ENCODE measurements at places on chromosomes 6 and 20.

GRCh38 chr20:46720776-46721425 lies 11.5 kb downstream of the SLC2A10 start:
- DNase-seq, result no peak

DNA sequence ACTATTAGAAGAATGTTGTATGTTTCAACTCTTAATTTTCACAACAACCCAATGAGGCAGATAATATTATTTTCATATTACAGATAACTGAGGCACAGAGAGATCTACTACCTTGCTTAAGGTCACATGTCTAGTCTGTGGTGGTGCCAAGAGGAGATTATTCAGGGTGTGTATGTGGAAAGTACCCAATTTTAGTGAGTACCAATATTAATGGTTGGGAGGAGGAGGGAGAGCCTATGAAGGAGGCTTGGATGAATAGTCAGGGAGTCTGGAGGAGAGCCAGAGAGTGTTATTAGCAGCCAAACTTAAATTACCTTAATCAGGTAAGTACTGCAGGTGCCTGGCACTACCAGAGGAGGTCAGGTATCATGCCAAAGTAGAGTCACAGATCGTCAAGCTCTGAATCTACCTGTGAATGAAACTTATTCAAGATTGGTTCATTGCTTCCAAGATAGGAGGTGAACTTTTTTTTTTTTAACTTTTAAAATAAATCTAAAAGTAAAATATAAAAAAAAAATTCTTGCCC lies 10.9 kb upstream of the CALHM6 start:
- DNase-seq, result no peak

DNA sequence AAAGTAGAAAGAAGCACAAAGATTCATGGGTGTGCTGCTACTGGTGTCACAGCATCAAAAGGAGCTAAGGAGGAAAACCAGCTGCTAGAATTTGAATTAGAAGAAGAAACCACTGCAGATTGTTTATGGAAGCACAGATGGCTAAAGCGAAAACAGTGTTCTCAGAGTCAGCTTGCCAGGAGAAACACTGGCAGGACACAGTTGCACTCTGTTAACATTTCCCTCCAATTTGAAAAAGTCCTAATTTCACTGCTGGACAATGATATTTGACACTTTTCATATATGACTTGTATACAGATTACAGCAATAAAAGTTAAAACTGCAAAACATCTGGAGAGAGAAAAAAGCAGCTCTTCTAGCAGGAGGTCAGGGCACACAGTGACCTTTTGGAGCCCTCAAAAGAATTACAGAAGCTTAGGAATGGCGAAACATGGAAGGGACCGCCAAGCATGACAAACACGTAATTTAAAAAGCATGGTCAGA lies 314.5 kb downstream of the COL12A1 start:
- DNase-seq, result no peak

- DNase-seq, result no peak
Measured at GRCh38 chr6:81564470-81565068, 187.9 kb downstream of the TENT5A start.

DNA sequence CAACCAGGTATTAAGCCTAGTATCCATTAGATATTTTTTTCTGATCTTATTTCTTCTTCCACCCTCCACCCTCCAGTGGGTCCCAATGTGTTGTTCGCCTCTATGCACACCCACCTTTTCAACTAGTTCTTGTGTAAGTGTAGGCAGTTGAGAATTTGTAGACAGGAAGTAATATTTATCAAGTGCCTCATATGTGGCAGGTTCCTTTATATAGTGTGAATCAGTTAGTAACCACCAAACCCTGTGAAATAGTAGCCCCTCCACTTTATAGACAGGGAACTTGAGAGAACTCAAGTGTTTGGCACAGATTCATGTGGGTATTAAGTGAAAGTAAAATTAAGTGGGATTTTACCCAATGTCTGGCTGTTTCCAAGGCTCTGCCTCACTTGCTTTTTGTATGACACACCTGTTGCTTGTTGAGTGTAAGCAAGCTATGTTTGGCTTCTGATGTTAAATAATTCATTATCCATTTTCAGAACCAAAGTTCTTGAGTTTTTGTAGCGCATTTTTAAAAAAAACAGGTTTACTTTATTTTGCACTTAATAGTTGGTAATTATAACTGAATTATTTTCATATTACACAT lies 24.8 kb downstream of the AFDN start:
- no peak for DNase-seq

GRCh38 chr20:11305406-11305805 lies 612.3 kb upstream of the BTBD3 start:
- no peak for DNase-seq

DNA sequence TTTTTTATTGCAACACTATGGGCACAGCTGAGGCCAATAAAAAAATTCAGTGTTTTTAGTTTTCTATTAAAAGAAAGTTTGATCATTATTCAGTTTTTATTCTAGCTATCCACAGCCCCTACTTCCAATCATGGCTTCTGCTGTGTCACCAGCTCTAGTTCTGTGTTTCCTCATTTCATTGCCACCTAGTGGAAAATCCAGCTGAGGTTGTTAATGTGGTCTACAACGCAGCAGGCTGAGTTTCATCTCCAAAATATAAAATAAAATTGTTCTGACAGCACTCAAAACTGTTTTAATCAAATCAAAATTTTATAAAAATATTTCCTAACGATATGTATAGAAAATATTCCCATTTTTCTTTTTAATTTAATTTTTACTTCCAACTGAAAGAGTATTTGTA lies 13.6 kb downstream of the COL9A1 start:
- DNase-seq, result no peak

DNA sequence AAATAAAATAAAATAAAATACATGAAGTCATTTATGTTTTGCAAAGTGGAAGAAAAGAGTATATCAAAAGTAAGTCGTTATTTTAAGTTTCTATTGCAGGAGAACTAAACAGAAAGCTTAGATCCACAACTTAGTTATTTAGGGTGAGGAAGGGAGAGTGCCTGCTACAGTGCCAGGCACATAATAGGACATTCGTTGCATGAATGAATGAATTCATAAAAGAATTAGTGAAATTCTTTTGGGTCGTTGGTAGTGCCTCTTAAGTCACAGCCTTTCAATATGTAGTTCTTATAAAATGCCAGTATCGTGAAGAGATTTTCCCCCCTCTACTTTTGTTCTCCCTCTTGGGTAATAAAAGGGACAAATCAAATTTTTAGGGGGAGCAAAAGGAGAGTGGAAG lies 29.1 kb downstream of the SF3B5 start:
- DNase-seq, result no peak

- no peak for DNase-seq
Measured at GRCh38 chr6:9437836-9438235, 977.0 kb downstream of the TFAP2A start.

DNA sequence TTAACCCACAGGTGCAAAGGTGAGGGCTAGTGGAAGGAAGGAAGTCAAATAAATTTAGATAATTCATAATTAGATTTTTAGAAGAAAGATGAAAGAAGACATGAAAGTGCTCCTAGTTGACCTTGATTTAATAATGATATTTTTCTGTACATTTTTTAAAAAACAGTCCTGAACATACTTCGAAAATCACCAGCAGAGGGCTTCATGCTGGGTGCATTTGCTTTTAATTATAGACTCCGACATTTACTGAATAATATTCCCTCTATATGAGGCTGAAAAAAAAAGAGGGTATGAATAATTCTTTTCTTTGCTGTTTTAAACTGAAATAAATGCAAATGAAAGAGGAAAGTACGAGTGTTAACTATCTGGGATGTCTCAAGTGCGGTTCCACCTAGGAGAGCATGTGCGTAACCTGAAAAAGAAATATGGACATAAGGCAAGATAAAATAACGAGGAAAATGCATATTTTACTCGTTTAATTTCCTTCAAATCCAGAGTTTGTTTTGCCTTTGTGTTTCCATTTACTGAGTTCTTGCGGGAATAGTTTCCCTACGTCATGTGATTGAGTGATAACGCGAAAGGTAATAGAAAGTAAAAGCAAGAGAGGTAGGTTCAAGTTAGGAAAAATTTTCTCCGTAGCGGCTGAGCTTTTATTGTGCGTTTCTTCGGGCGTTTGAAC lies 3.1 kb upstream of the TFAP2B start:
- no peak for DNase-seq

DNA sequence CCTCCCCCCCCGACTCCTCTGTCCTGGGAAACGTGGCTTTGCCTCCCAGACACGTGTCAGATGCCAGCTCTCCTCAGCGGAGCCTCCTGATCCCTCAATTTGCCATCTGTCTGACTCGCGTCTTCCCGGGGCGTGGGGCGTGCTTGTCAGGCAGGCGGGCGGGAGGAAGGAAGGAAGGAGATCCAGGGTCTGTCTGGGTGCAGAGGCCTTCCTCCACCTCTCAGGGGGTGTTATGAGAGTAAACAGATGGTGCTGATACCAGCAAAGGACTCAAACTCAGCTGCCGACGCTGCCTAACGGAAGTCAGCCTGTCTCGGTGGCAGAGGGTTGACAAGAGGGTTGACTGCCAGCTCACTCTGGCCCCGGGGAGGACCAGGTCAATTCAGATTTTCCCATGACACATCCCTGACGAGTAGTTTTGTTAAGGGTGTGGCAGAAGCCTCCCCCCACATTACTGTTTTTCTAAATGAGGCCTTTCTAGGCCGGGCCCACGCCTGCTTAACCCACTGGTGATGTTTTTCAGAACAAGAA lies 17.0 kb downstream of the UQCC2 start:
- peak; percentile 70 for DNase-seq

DNA sequence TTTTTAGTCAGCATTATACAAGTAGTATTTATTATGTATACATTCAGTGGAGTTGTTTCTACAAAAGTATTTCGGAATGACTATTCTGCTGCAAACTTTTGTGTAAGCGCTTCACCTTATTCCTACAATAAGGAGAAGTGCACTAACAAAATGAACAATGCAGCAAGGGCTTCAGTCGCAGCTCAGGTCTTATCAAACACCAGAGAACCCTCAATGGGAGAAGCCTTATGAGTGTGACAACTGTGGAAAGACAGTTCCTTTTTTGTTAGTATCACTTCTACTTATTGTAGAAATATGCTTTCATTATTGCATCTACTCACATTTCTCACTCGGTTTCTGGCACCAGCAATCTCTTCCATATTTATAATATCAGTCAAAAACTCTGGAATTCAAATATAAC lies 18.8 kb downstream of the ZKSCAN3 start:
- DNase-seq, result no peak

DNA sequence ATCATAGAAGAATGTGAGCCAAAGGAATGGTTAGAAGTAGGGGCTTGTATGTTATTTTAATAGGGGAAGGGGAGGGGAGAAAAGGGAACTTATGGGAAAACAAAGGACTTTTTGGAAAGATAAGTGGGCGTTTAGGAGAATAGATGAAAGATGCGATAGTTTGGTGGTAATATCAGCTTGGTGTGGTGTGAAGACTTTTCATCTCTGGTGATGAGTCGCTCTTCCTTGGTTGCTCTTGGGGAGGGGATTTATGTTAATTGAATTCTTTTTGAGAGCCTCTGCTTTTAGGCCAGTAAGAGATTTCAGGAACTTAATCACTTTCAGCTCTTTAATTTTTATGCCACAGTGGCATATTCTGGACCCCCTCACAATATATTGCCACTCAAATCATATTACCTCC lies 10.8 kb downstream of the HECA start:
- DNase-seq, result no peak

DNA sequence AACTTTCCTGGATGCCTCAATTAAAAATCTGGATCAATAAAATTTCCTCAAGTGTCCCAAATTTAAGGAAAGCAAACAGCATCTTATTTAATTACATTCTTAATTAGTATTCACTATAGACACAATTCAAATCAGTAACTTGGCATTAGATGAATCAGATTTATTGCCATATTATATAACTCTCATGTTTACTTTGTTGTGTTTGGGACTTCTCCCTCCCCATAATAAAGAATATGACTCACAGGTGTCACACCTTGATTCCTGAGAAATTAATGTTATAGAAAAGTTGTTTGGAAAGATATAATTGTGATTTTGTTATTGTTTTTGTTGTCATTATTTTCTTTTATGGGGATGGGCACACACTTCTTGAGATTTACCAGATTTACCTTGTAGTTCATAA lies 18.4 kb downstream of the EYA4 start:
- DNase-seq, result no peak

- DNase-seq, result no peak
Measured at GRCh38 chr6:113825781-113826180, 31.4 kb upstream of the MARCKS start.

DNA sequence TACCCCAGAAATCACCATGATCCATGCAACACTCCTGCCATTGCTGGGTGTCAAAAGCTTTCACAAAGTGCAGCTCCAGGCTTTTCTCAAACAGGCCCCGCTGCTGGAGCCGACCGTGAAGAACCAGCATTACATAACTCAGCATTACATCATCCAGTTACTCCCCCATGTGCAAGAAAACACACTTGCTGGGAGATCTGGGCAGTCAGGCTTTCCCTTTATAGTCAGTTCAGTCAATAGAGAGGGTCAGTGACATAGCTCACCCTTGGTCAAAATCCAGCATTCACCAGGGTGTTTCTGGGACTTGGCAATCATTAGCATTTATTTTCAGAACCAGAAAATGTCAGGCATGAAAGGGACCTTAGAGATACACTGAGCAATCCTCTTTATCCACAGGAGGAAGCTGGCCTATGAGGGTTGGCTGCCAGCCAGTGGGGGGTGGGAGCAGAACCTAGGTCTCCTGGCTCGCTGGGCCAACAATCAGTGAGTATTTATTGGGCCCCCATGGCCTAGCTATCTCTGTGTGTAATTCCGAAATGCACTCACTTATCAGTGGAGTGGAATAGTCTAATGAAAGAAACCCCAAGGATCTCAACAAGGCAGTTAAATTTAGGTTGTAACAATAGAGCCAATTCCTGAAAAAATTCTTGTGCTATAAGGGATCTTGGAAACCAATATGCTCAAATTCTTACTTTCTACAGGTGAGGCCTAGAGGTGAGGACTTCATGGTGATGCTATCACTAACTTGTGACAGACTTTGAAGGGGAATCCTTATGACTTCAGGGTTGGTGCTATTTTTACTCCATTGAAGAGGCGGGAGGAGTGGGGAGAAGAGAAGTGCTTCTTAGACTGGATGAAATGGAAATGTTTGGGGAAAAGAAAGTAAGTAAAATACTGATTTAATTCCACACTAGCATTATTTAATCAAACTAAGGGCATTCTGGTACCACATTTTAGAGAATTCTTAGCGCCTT lies 54.6 kb downstream of the LYRM4 start:
- DNase-seq, result no peak

DNA sequence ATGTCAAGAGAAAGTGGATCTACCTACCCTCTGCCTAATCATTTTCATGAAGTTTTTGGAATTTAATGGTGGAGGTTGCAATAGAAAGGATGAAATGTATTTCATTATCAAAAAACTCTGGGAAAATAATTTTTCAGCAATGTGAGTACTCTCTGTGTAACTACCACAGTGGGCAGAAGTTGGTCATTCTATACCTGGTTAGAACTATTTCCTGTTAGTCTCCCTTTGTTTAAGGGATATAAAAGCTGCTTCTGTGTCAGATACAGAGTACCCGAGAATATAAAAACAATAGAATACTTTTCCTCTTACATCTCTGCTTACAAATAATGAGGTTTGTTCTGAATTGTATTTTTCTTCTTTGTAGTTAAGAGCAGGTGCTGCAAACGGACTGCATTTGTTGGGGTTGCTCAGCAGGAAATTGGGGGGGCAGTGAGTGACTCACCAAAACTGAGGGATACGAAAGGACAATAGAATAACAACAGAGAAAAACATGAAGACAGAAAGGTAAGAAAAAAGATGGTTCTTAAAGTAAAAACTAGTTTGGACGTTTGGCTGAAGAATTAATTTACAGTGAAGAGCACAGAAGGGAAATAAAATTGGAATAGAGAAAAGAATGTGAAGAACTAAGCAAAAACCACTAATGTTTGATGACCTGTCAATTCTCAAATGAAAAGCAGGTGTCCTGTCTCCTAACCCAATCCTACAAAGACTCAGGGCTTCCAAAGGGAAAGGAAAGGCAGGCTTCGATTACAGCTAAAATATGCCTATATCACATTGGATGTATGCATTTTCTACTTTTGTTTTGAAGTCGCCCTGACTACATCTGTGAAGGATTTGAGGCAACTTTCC lies 703.1 kb downstream of the RFPL4B start:
- DNase-seq, result no peak

Measured in stimulated activated CD4-positive, alpha-beta T cell treated with anti-CD3 and anti-CD28 coated beads, Interleukin-4, amount 100 ng/mL, for 4 hours (primary cell).